ENCODE measurements at places on chromosomes 6 and 20.

GRCh38 chr6:162856885-162857284 lies 129.1 kb downstream of the PACRG start:
- no peak for DNase-seq

DNA sequence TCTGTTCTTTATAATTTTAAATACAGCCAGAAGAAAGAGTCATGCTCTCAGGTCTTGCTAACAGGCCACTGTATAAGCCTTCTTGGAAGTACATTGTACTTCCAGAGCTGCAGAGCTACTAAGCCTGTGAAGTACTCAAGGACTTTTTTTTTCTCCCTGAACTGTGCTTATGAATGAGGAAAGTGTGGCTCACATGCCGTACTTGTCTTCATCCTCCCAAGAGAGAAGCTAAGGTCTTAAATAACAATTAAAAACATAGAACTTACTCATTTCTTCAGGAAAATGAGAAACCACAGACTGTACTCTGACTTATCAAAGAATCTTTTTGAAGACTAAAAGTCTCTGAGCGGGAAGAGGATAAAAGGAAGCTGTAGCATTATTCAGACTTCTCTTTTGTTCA lies 218.3 kb downstream of the HTR1B start:
- no peak for DNase-seq

- DNase-seq = no peak
Observed at GRCh38 chr6:47132724-47133123, 90.6 kb upstream of the ADGRF1 start.

- DNase-seq = no peak
Observed at GRCh38 chr6:95142661-95143335, 434.5 kb upstream of the MANEA start.

DNA sequence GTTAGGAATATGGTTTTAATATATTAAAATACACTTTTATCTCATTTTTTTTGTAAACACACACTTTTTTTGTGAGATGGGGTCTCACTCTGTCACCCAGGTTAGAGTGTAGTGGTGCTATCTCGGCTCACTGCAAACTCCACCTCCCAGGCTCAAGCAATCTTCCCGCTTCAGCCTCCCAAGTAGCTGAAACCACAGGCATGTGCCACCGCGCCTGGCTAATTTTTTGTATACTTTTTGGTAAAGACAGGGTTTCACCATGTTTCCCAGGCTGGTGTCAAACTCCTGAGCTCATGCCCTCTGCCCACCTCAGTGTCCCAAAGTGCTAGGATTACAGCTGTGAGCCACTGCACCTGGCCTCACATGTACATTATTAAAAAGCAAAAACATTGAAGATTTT lies 10.8 kb downstream of the IPCEF1 start:
- DNase-seq = no peak

DNA sequence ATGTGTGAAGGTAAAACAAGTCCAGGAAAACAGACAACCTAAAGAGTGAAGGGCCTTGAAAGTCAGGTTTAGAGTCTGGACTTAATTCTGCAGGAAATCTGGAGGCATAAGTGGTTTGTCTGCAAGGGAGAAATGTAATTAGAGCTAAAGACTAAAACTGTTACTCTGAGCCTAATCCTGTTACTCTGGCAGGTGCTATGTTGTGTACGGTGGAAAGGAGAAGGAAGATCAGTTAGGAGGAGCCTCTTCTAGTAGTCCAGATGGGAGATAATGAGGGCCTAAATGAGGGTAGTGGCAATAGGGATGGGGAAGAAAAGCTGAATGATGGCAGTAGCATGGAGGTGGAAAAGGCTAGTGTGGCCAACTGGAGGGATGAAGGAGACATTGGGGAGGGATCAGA lies 118.5 kb downstream of the PDSS2 start:
- no peak for DNase-seq

DNA sequence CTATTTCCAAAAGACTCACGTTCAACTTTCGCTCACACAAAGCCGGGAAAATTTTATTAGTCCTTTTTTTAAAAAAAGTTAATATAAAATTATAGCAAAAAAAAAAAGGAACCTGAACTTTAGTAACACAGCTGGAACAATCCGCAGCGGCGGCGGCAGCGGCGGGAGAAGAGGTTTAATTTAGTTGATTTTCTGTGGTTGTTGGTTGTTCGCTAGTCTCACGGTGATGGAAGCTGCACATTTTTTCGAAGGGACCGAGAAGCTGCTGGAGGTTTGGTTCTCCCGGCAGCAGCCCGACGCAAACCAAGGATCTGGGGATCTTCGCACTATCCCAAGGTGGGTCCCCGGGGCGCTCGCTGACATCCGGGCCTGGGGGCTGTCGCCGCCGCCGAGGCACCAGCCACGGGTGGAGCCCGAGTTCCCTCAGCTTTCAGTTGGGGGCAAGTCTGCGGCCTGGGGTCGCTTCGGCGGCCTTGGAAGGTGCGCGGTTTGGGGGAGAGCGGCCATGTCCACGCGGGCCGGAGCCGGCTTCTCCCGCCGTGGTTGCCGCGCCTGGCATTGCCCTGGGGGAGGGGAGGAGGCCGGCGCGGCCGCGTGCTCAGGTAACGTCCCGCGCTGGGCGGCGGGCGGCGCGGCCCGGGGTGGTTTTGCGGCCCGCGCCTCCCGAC lies 429 bp downstream of the AMD1 start:
- peak; percentile 32 for DNase-seq

DNA sequence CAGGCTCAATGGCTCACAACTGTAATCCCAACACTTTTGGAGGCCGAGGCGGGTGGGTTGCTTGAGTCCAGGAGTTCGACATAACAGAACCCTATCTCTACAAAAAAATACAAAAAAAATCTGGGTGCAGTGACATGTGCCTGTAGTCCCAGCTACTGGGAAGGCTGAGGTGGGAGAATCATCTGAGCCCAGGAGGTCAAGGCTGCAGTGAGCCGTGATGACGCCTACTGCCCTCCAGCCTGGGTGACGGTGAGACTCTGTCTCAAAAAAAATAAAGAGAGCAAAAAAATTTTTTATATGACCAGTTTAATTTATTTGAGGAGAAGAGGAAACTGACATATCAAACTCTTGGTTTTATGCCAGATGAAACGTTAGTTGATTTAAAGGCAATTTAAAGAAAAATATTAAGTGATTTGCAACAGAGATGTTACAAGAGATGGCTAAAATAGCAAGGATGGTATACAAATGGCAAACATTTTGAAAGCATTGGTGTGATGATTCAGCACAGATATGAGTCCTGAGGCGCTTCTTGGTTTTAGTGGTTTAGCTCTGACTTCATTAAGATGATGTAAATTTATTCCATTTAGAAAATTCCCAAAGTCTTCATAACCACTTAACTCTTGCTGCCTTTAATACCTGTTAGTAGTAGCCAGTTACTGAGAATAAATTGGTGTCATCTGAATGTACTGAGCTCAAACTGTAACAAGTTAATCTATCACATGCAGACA lies 17.7 kb downstream of the GTF2H5 start:
- no peak for DNase-seq

- DNase-seq = no peak
Observed at GRCh38 chr6:137968901-137969300, 101.8 kb downstream of the TNFAIP3 start.

DNA sequence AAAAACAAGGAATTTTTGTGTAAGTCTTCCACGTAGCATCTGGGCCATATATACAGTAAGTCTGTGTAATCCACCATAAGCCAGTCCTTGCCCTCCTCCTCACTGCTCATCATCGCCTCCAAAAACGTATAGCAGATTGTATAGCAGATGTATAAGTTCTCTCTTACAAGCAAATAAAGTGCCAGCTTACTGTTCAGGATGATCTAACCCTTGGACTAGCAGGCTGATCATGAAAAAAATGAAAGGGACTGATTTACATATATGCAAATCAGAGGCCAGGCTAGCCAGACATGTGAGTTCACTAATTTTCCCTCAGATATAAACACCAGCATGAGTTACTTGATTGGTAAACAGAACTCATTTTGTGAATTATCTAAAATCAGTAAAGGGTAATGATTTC lies 171.5 kb downstream of the LY86 start:
- no peak for DNase-seq

DNA sequence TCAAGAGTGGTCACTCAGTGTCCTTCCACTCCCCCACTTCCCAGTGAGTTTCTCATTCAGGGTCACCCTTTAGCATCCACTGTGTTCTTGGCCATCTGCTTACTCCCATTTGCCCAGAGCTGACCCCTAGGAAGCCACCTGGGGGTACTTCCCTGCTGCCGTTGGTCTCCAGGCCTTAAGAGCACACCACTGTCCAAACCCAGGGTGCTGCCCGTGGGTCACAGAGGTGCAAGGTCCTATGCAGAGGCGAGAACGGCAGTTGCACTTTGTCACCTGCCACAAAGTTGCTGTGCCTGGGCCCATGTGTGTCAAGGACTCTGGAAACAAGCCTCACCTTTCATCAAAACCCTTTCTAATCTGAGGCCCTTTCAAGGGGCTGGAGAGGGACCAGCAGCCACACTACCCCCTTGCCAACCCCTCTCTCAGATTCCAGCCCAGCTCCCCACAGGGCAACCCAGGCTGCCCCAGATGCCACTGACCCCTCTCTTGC lies 191.1 kb downstream of the ZMYND8 start:
- no peak for DNase-seq

- DNase-seq = no peak
Observed at GRCh38 chr6:23989885-23990533, 136.0 kb upstream of the NRSN1 start.

DNA sequence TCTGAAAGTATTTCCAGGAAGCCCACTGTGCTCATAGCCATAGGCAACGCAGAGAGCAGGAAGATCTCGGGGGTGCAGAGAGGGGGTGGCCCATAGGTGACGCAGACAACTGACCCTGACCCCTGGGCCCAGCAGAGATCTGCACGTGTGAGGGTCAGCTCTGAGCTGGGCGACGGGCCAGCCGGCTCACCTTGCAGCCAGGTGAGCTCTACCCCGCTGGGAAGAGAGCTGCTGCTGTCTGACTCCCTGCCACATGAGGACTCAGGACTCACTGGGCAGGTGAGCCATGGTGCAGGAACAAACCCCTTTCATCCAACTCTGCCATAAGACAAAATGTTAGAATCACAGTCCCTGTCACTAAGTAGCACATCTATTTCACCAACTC lies 19.6 kb downstream of the ZBTB46 start:
- no peak for DNase-seq

- DNase-seq = no peak
Observed at GRCh38 chr20:10802236-10802635, 128.4 kb upstream of the JAG1 start.

- DNase-seq = no peak
Observed at GRCh38 chr20:38658879-38659596, 57.4 kb downstream of the ARHGAP40 start.

GRCh38 chr6:17116117-17116440 lies 14.2 kb downstream of the STMND1 start:
- no peak for DNase-seq

- DNase-seq = no peak
Observed at GRCh38 chr6:111411046-111411445, 72.0 kb downstream of the REV3L start.

- DNase-seq = no peak
Observed at GRCh38 chr6:90231798-90232197, 64.8 kb downstream of the BACH2 start.

DNA sequence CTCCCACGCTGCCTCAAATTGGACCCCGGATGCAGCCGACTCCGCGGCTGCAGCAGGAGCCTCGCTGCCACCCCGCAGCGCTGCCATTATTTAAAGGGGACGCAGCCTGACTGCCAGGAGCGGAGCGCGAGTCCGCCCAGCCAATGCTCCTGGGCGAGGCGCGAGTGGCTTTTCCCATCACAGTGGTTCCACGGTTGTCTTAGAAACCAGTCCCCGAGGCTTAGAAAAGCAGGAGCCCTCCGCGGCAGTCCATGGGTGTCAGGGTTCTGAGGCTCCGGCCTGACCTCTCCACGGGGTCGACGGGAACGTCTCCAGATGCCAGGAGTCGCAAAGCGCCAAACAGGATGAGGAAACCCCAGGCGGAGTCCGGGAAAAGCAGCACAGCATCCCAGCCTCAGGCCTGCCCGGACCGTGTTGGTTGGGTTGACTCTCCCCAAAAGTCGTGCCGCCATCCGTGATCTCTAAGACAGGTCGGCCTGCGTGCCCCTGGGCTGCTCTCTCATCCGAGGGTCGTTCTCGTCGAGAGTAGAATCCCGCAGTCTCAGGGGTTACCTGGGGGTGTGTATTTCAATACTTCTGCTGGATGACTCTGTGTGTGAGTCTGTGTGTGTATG lies 975.8 kb upstream of the DEFB115 start:
- DNase-seq = no peak

GRCh38 chr20:44716309-44717106 lies 1.3 kb downstream of the CCN5 start:
- no peak for DNase-seq

- no peak for DNase-seq
Observed at GRCh38 chr6:115932481-115932880, 128.2 kb downstream of the FRK start.

DNA sequence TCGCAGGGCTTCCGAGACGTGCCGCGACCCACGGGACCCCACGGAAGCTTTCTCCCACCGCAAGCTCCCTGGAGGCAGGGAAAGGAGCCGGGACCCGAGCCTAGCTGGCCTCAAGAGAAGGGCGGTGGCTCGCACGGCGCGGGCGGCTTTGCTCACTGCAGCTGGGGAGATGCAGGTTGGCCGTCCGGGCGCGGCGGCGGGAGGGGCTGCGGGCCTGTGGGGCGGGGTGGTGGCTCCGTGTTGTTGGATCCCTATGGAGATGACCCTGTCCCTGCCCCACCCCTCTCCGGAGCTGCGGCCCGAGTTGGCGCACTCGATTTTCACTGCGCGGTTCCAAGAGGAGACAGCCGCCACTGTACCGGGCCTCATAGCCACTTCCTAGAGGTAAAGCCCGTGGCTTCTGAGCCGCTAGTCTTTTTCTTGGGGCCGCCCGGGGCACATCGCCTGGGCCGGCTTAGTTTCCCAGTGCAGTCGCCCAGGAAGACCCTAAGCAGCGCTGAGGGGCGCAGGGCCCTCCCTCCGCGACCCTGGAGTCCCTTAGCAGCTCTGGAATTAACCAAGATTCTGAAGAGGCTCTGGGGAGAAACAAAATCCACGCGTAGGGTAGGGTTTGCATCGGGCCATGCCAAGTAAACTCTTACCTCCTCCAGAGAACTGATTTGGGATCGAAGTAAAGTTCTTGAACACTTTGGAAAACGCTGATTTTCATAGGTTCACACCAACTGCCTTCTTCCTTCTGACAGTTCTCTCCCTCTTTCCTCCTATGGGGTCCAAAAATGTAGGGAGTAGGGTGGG lies at the start of gene ECT2L:
Gene ECT2L, plus strand, starts transcription at position 279 of the 795 bp plus-strand sequence. CDS start 17,188 bp downstream, outside the sequence.
- no peak for DNase-seq

- DNase-seq = no peak
Observed at GRCh38 chr6:135176464-135176863, 4.6 kb upstream of the MYB start.

DNA sequence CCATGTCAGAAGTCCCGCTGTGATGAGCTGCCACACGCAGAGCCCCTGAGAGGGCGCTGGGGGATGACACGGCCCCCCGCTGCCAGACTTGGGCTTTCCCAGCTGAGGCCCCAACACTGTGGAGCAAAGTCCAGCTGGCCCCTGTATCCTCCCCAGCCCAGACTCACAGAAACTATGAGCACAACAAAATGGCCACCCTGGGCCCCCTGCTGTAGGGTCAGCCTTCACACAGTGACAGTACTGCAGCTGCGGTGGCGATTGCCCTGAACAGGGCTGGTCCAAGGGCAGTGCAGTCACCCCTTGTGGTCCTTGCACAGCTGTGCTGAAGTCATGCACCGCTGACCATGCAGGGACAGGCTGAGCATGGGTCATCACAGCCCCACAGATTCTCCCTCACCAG lies 78.2 kb upstream of the CST7 start:
- DNase-seq = no peak

- no peak for DNase-seq
Observed at GRCh38 chr6:128848212-128848935, 34.6 kb upstream of the LAMA2 start.
